AG08395 (cell line): ENCODE measurements at places on chromosomes 3 and 15.

- DNase-seq = no peak
Measured at GRCh38 chr15:61381501-61381900, 152.4 kb upstream of the RORA start.

DNA sequence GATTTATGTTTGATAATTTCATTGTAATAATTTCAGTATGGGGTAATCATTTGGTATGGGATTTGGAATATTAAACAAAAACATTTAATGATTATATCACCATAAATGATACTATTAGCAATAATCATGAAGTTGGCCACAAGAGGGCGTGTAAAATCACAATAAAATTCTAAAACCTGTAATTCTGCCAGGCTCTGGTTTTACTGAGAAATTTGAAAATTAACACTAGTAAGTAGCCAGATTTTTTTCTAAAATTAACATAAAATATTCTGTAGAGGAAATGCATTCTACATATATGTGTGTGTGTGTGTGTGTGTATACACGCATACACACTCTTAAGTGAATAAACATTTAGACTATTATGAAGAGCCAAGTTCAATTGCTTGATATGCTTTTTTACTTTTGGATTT, 40.5 kb downstream of the FEZF2 start:
- DNase-seq = peak; percentile 8

DNA sequence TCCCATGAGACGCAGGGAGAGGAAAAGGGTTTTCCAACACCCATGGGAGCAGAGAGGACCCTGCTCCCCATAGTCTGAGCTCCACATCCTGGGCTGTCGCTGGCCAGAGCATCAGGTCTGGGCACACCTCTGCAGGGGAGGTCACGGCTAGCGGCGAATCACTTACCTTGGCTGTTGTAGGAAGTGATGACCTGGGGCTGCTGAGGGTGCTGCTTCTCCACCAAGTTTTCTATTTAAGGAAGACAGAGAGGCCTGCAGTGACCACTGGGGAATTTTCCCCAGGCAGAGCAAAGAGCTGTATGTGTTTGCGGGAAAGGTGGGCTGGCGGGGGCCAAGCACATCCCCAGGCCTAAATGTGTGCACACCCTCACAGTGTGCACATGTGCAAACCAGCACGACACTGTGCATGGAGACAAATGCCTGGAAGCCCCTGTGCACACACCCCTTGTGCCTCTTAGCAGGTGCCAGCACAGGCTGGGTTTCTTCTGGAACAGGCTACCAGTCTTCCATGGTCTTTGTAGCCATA, 7.6 kb downstream of the KY start:
- no peak for DNase-seq

DNA sequence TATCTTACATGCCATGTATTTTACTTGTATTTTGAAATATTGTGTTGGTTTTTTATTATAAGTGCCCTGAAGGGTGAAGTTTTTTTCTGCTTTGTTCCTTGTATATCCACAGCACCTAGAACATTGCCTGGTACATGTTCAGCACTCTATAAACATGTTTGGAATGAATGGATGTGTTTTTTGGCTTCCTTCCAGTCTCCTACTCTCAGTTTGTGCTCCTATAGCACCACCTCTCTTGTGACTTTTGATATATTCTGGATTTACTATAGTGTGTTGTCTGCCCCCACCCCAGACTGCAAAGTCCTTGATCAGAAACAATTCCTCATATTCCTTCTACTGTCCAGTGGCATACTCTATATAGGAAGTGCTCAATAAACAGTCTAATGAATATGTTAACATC, 60.6 kb downstream of the PLCL2 start:
- DNase-seq = no peak

DNA sequence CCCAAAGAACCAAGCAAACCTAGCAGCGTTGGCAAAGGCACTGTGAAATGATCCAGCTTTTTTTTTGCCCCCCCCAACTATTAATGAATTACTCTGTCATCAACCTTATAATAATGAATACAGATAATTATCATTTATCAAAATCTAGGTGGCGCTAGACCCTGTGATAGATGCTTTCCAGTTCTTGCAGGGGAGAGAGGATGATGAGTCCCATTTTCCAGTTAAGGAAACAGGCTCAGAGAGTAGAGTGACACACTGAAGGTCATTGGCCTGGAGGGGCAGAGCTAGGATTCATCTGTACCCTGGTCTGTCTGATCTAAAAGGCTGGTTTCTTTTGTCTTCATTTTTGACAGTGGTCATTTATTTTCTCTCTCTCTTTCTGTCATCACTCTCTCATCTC, 5.0 kb downstream of the ACOX2 start:
- no peak for DNase-seq

DNA sequence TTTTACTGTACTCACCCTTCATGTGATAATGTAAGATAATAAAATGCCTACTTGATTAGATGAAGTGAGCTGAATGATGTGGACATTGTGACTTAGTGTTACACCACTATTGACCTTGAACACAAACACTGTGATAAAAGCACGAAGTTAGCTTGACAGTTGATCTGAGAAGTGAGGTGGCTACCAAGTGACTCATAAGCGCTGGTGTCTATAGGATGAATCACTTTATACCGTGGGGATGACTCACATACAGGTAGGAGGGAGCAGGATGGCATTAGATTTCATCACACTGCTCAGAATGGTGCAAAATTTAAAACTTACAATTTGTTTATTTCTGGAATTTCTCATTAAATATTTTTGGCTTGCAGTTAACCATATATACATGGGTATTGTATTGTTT, 174.7 kb upstream of the CNTN3 start:
- no peak for DNase-seq

GRCh38 chr3:48511551-48511950, 7.6 kb upstream of the SHISA5 start:
- DNase-seq = no peak

GRCh38 chr3:4741404-4742307, 237.6 kb upstream of the BHLHE40 start:
- DNase-seq = peak; percentile 94

DNA sequence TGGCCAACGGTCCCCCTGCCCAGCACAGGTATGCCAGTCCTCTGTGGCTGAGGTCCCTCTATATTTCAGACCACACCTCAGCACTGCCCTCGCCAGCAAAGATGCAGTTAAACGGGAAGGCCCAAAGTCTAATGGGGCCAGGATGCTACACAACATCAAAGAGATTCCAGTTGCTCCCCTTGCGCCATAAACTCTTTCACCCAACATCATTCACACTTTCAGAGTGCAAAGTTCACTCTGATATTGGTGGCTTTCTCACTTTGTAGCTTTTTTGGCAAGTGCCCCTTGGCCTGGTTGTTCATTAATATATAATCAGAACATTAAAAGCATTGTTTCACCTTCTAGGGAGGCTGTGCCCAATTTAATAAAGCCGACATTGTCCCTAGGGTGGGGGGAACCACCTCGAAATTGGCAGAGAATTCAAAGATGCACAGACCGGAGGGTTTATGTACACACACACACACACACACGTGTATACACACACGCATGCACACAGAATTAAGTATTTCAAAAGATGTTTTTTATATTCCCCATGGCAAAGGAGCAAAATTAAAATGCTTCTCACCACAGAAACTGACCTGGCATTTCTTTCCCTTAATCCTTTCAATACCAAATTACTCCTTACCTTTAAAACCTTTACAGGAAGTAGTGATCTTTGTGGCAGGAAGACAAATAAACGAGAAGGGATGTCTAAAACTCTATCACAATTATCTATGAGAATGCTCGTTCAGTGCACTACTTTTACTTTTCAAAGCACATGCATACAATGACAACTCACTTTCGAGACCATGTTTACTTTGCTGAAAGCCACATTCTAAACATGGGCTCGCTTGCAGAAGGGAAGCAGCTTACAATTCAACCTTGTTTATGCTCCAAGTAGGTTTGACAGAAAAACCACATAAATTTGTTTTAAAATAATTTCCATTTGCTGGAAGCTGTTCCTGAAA, 19.5 kb downstream of the LRIG1 start:
- no peak for DNase-seq

GRCh38 chr3:16060358-16060852, 114.1 kb upstream of the GALNT15 start:
- DNase-seq = peak; percentile 93

GRCh38 chr3:162428192-162428591, 931.6 kb downstream of the OTOL1 start:
- no peak for DNase-seq

GRCh38 chr3:111859974-111860859, 1.2 kb downstream of the PHLDB2 start:
- DNase-seq = peak; percentile 82

- peak; percentile 59 for DNase-seq
Measured at GRCh38 chr3:172355836-172356235, 92.4 kb downstream of the GHSR start.

GRCh38 chr3:167918008-167918596, 177.6 kb downstream of the GOLIM4 start:
- no peak for DNase-seq

- DNase-seq = peak; percentile 45
Measured at GRCh38 chr3:55364421-55364820, 122.7 kb downstream of the WNT5A start.

DNA sequence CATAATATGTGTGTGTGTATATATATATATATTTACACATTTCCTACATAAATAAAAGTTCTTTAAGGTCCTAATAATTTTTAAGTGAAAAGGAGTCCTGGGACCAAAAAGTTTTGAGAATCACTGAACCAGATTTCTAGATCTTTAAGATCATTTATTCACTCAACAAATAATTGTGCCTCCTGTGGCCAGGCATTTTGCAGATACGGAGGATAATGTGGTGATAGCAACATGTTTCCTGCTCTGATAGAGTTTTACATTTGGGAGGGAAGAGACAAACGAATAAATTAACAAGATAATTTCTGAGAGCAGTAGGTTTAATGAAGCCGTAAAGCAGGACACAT, 448 bp upstream of the RNF7 start:
- no peak for DNase-seq

DNA sequence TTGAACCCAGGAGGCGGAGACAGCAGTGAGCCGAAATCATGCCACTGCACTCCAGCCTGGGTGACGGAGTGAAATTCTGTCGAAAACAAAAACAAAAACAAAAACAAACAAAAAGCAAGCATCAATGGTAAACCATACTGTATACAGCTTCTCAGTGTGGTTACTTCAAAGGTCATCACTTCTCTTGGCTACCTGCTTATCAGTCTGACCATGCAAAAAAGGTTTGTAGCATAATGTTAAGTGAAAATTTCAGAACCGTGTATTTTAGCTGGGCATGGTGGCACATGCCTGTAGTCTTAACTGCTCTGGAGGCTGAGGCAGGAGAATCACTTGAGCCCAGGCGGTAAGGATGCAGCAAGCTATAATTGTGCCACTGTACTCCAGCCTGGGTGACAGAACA, 4.2 kb downstream of the UBXN7 start:
- DNase-seq = no peak
